ENCODE measurements at places on chromosomes 16 and 17.

DNA sequence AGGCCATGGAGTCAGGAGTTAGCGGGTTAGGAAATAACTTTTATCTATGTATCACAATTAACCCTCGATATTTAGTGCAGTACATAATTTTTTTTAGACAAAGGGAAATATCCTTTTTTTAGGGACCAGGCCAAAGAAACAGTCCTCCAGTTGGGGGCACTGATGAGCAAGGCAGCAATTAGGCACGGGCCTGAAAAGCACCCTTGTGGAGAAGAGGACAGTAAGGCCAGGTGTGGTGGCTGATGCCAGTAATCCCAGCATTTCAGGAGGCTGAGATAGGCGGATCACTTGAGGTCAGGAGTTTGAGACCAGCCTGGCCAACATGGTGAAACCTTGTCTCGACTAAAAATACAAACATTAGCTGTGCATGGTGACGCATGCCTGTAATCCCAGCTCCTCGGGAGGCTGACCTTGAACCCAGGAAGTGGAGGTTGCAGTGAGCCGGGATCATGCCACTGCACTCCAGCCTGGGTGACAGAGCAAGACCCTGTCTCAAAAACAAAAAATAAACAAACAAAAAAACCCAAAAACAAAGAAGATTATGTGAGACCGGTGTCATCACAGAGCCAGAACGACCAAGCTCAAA is 158.3 kb upstream of the NOL11 start:
- peak; percentile 7 for DNase-seq

- DNase-seq: no peak
Measured at GRCh38 chr17:72304859-72305258, 184.0 kb downstream of the SOX9 start.

- peak; percentile 95 for DNase-seq
Measured at GRCh38 chr17:62892870-62893338, 73.1 kb upstream of the TANC2 start.

GRCh38 chr16:87041286-87041685 is 275.9 kb downstream of the C16orf95 start:
- no peak for DNase-seq

- peak; percentile 68 for DNase-seq
Measured at GRCh38 chr17:3879186-3879585, 13.7 kb downstream of the CAMKK1 start.

DNA sequence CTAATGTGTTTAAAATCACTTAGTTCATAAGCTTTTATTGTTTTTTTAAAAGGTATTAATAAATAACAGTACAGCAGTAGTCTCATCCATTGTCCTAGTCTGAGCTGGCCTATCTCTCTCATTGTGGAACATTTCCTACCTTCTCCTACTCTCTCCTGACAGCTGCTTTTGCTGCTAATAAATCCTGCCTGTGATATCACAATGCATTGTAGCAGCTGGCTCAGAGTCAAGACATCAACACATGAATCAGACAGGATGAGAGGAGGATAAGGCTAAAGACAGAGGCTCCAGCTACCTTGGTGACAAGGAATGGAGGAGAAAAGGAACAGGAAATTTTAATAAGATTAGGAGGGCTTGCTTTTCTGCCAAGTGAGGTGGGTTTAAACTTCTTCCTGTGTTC is 626.1 kb downstream of the HS3ST4 start:
- DNase-seq: no peak

- DNase-seq: peak; percentile 47
Measured at GRCh38 chr16:56807011-56807675, 57.9 kb upstream of the SLC12A3 start.

GRCh38 chr17:75183999-75184884 is 1.5 kb upstream of the SUMO2 start:
- no peak for DNase-seq

Measured in cardiac fibroblast (primary cell).